ENCODE measurements at places on chromosomes 13 and 19.

DNA sequence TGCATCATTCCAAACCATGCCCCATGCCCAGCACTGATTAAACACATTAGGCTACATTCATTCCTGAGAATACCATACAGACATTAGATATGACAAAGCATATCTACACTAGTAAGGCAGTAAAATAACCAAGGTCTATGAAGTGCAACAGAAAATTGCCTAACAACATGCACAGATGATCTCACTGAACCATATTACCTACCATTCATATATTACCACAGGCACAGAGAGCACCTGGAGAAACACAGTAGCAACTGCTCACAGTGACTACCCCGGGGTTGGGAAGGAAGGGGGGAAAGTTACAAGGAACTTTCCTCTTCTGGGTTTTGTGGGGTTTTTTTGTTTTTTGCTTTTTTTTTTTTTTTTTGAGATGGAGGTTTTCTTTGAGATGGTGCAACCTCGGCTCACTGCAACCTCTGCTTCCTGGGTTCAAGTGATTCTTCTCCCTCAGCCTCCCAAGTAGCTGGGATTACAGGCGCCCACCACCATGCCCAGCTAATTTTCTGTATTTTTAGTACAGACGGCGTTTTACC lies 669.6 kb downstream of the UQCRFS1 start:
- no peak for DNase-seq

DNA sequence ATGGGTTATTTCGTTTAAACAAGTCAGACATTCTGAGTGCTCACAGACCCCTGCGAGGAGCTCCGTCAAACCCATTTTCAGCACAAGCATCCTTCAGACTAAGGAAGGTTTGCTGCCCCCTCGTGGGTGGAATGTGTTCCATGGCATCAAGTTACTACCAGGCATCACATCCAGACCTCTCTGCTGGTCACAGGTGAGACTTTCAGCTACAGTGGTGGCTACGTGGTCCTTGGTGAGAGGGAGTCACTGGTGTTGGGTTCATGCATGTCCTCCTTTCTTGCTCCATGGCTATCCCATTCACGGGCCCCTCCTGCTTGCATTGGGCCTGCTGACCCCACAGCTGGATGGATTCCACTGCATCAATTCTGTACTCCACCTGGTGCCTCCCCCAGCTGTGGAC lies 9.1 kb upstream of the LILRB5 start:
- DNase-seq: peak; percentile 62

- peak; percentile 78 for DNase-seq
Observed at GRCh38 chr19:46529622-46530451, 34.2 kb upstream of the PNMA8B start.

DNA sequence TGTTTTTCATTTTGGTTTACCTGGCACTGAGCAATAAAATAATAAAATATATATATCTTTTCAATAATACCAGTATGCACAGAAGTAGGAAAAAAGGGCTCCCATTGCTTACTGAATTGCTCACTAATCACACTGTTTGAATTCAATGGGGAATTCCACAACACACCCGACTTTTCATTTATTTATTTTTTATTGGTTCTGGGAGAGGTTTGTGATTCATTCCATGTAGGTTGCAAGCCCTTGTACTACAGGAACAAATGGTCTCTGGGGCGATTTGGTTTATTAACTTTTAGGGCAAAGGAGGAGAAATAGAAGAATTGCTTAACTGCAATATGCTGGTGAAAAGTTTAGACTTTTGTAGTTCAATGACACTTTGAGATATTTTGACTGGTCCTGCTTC lies 207.4 kb downstream of the DCT start:
- DNase-seq: no peak

GRCh38 chr13:113367020-113367560 lies 3.2 kb upstream of the GRTP1 start:
- DNase-seq: no peak

- DNase-seq: no peak
Observed at GRCh38 chr13:100728201-100728600, 53.6 kb upstream of the TMTC4 start.

GRCh38 chr13:111005364-111005763 lies 90.5 kb upstream of the ANKRD10 start:
- DNase-seq: no peak

- no peak for DNase-seq
Observed at GRCh38 chr13:73189776-73190175, 131.0 kb downstream of the KLF5 start.

- no peak for DNase-seq
Observed at GRCh38 chr13:29713839-29714238, 118.4 kb upstream of the SLC7A1 start.

GRCh38 chr19:3646336-3647092 lies 19.9 kb upstream of the CACTIN start:
- no peak for DNase-seq

DNA sequence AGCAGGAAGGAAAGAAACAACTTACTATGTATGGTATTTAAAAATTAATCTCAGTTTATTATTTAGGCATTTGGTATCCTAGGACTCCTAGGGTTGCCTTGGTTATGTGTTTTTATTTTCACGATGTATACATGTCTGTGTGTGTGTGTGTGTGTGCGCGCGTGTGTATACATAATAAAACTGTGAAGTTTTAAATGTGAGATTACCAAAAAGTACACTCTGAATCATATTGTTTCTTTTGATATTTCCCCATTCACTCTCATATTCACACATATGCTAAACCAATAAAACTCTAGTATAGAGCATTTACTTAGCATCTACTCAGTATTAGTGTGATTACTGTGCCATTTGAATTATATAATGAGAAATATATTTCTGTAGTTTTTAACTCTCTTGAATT lies 30.8 kb upstream of the NDFIP2 start:
- no peak for DNase-seq

DNA sequence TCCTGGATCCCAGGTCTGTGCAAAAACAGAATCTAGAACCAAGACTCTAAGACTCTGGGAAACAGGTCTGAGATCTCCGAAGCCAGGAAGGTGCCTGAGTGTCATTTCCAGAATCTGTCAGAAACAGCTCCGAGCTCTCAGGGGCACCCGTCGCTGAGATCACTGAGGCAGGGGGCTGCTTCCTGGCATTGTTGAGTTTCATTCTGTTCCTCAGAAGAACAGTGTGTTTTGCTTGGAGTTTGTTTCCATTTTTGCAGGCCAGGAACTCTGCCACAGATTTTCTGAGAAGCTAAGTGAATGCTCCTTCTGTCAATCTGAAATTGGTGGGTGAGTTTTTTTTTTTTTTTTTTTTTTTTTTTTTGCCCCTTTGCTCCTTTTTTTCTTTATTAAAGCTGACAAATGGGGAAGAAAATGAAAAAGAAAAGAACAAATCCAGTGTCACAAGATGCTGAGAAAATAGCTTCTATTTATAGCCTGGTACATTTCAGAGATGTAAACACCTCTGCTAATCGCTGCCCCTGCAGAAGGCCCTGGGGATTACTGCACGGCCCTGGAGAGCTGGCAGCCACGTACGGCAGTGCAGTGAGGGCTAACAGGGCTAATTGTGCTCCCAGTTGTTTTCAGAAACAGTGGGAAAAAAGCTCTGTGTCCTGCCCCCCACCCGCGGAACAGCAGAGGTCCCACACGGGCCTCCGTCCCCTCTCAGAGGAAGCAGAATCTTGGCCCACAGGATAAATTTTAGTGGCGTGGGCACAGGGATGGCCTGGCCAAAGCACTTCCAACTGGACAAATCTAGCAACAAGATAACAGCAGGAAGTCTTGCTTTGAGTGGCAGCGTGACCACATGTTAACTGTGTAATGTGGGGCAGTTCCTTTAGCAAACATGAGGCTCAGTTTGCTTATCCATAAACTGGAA lies 237.6 kb upstream of the IRS2 start:
- no peak for DNase-seq

- no peak for DNase-seq
Observed at GRCh38 chr13:48353590-48353989, 50.0 kb downstream of the RB1 start.

GRCh38 chr19:38281811-38282566 lies 17.6 kb downstream of the SPINT2 start:
- DNase-seq: no peak

DNA sequence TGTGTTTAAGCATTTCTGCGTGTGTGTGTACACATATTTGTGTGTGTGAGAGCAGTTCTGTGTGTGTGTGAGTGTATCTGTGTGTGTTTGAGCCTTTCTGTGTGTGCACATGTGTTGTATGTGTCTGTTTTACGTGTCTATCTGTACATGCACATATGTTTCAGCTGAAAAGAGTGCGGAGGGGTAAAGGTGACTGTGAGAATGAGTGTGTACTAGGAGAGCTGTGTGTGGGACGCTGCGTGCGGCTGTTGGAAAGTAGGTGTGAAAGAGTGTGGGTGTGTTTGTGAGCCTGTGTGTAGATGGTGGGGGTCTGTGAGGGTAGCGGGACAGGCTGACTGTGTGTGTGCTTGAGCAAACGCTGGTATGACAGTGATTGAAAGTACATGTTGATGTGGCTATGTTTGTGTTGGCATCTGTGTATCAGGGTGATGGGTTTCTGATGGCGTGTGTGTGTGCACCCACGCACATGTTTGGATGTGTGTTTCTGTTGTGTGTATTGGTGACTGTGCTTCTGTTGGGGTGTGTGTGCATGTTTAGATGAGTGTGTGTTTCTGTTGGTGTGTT lies 7.5 kb upstream of the TPM4 start:
- DNase-seq: no peak

GRCh38 chr19:4524808-4525562 lies 6.7 kb upstream of the PLIN4 start:
- DNase-seq: no peak

GRCh38 chr13:74986609-74987008 lies 495.4 kb downstream of the TBC1D4 start:
- no peak for DNase-seq

- no peak for DNase-seq
Observed at GRCh38 chr13:71524613-71525304, 342.2 kb downstream of the DACH1 start.

- DNase-seq: no peak
Observed at GRCh38 chr19:15436012-15436825, 13.5 kb downstream of the WIZ start.
